ENCODE measurements at places on chromosomes 1 and 21.

DNA sequence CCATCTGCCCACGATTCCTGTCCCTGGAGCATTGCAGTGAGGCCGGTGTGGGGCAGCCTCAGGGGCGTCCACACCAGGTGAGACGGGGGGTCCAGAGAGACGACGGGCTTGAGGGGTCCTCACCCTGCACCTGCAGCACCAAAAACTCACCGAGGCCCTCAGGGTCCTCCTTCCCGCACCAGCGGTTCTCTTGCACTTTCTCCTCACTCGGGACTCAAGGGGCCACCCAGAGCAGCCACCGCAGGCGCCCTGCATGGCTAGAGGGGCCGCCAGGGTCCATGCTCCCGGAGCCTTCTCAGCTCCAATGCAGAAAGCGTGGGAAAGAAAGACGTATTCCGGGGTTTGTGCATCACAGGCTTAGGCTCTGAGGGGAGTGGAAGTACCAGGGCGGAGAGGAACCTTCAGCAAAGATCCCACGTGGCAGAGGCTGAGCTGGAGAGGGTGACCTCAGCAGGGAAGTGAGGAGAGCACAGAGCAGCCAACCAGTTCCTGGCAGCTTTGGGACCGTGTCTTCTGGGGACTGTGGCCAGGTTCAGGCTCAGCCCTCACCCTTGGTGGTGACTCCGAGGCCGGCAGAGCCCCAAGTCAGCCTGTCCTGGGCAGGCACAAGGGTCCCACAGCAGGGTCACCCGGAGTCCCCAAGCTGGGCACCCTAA, 19.5 kb upstream of the COL6A2 start:
- DNase-seq: peak; percentile 10

- DNase-seq: no peak
These were observed 194.0 kb downstream of the C1orf94 start for GRCh38 chr1:34370748-34371147.

DNA sequence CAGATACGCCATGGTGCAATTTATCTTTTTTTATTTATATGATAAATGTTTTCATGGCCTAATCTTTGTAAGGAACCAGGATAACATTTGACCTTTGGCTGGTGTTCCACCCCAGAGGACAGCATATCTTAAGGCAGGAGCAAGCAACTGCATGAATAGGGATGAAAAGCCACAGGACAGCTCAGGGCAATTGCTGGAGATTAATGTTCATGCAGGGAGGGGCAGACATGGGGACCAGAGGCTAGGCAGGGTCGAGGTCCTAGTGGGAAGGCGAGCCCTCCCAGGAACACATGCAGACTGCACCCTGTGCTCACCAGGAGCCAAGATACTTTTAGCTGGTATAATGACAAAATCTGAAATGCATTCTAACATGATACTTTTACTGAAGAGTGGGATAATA, 74.4 kb upstream of the HAO2 start:
- no peak for DNase-seq

- no peak for DNase-seq
These were observed 485 bp downstream of the SIPA1L2 start for GRCh38 chr1:232629250-232630046.

- no peak for DNase-seq
These were observed 3.1 kb downstream of the CTBS start for GRCh38 chr1:84571150-84571535.

DNA sequence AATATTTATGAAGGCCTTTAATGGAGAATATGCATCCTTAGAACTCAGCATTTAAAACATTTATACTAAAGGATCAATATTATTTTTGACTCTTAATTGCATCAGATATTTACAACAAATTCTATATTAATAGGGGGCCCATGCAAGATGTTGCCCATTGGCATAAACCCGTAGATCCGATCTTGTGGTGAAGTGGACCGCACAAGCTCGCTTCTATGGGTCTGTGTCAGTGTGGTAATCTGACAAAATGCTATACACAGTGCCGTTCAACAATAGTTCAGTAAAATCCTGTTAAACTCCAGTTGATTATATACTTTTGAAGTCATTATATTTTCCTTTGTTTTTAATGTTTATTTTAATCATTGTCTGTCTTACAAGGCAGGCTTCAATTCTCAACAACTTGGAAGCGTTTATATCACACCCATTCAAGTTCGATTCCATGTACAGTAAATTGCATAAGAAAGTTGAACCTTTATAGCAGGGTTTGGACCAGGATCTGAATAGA, 809.2 kb downstream of the USP25 start:
- DNase-seq: no peak

DNA sequence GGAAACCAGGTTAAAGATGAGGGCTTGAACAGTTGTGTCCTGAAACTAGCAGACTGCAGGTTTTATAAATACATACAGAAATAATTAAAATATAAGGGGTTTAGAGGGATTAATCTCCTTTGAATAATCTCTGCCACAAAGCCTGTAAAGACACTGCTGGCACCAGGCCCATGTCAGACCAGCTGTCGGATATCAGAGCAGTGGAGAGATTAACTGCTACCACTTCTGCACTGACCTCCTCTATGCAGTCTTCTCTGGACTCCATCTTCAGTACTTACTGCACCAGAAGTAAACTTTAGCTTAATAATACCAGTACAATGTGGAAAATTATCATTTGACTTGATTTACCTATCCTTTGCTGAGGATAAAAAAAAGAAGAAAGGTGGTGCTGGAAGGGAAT, 128.6 kb downstream of the LHX4 start:
- DNase-seq: no peak

DNA sequence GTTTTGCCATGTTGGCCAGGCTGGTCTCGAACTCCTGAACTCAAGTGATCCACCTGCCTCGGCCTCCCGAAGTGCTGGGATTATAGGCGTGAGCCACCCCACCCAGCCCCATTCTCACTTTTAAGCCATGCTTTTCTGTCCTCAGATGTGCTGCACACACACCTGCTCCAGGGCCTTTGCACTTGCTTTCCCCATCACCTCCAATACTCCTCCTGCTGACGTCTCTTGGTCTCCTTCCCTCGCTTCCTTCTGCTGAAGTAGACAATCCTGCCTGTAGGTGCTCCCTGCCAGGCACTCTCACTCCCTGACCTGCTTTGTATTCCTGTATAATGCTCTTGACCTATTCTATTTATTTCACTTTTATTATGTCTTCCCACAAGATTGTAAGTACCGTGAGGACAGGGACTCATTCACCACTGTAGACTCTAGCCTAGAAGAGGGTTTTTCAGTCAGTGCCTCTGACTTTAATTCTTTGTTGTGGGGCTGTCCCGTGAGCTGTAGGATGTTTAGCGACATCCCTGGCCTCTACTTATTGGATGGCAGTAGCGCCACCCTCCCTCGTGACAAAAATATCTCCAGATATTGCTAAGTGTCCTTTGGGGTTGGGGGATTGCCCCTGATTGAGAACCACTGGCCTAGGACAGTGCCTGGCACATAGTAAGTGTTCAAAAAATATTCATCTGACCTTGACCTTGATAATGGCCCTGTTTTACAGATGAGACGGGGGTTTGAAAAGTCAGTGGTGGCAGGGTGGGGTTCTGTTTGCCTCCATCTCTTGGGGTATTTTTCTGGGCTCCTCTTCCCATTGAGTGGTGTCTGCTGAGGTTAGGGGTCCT, 4.6 kb downstream of the TNFRSF1B start:
- DNase-seq: no peak

- DNase-seq: no peak
These were observed 1.8 kb downstream of the SON start for GRCh38 chr21:33544451-33545195.

- no peak for DNase-seq
These were observed 1.0 kb upstream of the HAO2 start for GRCh38 chr1:119367432-119368124.

- DNase-seq: no peak
These were observed 5.1 kb upstream of the RUNX3 start for GRCh38 chr1:24935196-24935526.

- DNase-seq: no peak
These were observed 41.3 kb upstream of the SLC44A3 start for GRCh38 chr1:94778808-94779207.

GRCh38 chr1:58443986-58444868, 102.3 kb downstream of the OMA1 start:
- no peak for DNase-seq

DNA sequence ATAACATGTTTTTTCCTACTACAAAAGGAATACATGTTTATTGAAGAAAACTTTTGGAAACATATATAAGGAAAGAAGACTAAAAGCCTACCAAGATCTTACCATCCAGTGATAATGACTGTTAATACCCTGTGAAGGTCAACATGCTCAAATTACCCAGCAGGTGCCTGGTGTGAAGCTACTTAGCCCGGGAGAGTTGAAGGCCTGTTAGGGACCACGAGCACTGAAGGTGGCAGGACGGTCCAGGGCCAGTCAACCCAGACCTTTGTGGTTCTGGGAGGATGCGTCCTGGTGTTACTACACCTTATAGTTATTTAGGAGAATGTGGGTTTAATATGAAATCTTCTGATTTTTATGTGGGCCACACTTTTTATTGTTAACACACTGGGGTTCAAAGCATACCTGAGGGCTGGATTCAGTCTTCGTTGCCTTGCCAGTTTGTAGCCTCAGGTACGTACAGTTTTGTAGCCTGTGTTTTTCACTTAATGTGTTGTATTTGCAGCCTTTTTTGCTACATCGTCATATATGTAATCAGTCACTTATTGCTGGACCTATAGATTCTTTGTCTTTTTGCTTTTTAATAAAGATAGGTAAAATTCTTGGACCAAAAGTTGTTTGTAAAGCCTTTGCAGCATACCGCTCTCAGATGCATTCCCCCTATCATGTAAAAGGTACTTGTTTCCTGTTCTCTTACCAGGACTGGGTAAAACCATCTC, 9.8 kb downstream of the ITSN1 start:
- no peak for DNase-seq

- DNase-seq: no peak
These were observed 831 bp upstream of the KRTAP10-2 start for GRCh38 chr21:44552136-44552535.

GRCh38 chr1:54017979-54018378, at the start of gene LDLRAD1:
LDLRAD1 (minus strand) TSS chr1:54018186; CDS start chr1:54018112, 74 bp downstream.
- no peak for DNase-seq

DNA sequence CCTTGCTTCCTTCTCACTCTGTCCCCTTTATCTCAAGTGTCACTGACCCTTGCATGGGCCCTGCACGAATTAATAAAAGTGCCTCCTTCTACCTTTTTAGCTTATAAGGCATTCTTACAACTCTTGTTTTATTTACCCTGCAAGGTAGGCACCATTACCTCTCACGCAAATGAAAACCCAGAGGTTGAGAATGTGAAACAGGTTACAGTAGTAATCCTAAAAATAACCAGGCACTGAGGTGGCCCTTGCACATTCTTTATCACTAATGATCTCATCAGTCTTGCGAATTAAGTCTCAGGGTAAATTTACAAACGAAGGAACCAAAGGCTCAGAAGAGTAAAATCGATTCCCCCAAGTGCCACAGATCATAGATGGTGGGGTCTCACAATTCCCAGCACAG, 3.7 kb downstream of the GLIS1 start:
- no peak for DNase-seq

GRCh38 chr1:203492748-203493130, 1.2 kb upstream of the OPTC start:
- DNase-seq: no peak

GRCh38 chr21:36408568-36408967, 23.4 kb downstream of the CHAF1B start:
- DNase-seq: no peak

DNA sequence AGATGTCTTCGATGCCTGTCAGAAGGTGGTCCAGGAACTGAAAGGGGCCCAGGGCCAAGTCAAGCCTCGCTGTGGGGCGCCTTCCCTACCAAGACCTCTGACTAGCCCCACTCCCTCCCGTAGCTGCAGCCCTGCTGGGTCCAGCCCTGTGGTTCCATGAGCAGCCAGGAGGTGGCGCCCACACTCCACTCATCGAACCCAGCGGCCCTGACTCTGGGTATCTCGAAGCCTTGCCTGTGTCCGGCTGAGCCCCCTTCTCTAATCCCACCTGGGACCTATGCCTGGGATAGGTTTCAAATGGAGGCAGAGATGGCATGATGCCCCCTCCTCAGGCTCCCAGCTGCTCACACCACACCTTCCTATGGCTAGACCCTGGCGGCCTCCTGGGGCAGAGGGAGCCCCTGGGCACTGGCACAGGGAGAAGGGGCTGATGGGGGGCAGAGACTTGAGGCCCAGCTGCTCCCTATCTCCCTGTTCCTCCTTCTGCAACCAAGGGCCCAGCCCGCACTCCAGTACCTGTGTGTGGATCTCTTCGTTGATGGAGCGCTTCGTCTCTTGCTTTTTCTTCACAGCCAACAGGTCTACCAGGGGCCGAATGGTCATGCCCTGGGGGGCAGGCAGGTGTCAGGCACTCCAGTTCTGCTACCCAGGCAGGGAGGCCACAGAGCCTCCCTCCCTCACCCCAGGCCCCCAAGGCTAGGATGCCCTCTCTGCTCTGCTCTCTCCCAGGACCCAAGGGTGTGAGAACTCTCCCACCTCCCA, 52.0 kb downstream of the SLC9A1 start:
- DNase-seq: peak; percentile 79

GRCh38 chr1:192268468-192269052, 48.2 kb upstream of the RGS21 start:
- no peak for DNase-seq

- no peak for DNase-seq
These were observed 5.1 kb downstream of the LAMB3 start for GRCh38 chr1:209647156-209647555.

- DNase-seq: no peak
These were observed 66.8 kb upstream of the BCL10 start for GRCh38 chr1:85343213-85343611.

DNA sequence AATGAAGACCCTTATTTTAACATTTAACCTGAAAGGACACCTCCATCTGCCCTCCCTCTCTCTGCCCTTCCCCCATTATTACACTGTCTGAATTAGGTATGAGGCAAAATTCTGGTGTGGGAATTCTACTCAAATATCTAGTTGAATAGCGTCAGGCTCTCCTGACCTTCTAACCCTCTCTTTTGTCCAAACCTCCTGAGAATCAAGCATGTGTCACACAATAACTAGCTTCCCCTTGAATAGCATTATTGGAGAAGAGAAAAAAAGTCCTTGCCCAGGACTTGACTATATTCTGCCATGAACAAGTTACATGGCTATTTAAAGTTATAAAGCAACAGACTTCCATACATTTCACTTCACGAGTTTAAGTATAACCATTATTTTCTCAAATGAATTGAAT, 35.5 kb downstream of the USH2A start:
- DNase-seq: no peak

Data from D721Med (cell line).